ENCODE measurements at places on chromosomes 4 and X.

GRCh38 chr4:6935965-6936364 is 26.3 kb downstream of the TBC1D14 start:
- H3K4me3 ChIP-seq: no peak overlapping the region
- no peaks in the 10 kb centered on the region for H3K27me3 ChIP-seq
- no peak overlapping the region for H3K27ac ChIP-seq
- H3K4me1 ChIP-seq: peaks cover 11% of the 10 kb centered on the region
- DNase-seq: no peak
- no peaks in the 10 kb centered on the region for H3K36me3 ChIP-seq

DNA sequence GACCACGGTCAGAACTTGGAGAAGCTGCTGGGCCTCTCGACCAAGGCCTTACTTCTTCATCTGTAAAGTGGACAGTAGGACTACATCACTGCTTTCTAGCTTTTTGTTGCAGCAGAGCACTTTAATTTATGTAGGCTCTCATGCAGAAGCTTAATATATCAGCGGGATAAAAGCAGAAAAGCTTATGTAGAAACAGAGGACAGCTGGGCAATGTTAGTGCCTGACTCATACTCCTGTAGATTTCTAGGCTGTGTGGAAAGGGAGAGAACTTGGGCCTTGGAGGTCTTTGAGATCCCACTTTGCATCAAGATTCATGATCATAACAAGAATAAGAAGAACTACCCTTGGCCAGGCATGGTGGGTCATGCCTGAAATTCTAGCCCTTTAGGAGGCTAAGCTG is 91.2 kb downstream of the ARHGAP10 start:
- H3K36me3 ChIP-seq: no peaks in the 10 kb centered on the region
- no peak overlapping the region for H3K27ac ChIP-seq
- no peak overlapping the region for H3K4me3 ChIP-seq

DNA sequence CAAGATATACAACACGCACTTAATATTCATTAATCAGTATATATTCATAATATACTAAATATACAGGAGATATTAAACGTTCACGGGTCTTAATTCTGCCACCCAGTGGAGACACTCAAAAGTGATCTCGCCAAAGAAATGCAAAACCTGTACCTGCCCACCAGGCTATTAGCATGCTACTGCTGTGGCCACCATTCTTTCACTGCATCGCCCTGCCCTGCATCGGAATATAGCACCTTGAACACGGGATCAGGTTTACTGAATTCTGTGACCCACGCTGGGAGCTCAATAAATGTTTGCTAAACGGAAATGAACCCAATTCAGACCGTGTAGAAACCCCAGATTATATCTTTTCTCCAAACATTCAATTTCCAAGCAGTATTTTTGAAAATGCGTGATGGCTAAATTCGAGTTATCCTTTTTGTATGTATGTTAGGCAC is 840 bp upstream of the CLCN3 start:
- H3K27ac ChIP-seq: peak overlapping the region; percentile 30
- H3K4me1 ChIP-seq: peaks cover 2% of the 10 kb centered on the region
- no peaks in the 10 kb centered on the region for H3K36me3 ChIP-seq
- no peaks in the 10 kb centered on the region for H3K27me3 ChIP-seq

GRCh38 chrX:4570151-4570550 is 856.7 kb upstream of the PRKX start:
- H3K27ac ChIP-seq: no peak overlapping the region
- DNase-seq: peak; percentile 60
- H3K36me3 ChIP-seq: no peaks in the 10 kb centered on the region
- H3K27me3 ChIP-seq: no peaks in the 10 kb centered on the region

DNA sequence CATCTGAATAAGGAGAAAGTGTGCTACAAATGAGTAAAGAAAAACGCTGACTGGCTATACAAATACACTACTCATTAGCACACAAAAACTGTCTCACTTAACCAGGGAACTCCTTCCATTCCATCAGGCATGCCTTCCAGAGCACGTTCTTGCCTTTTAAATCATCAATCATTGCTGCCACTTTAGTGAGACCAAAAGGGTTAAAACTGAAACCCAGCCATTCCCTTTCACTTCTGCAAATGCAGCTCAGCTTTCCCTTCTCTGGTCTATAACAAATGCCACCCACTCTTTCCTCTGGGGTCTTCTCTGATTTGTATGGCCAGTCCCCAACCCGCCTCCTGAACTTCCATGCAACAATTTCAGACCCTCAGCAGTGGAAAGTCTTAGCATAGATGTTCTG is 231.5 kb downstream of the TRIML1 start:
- no peaks in the 10 kb centered on the region for H3K4me1 ChIP-seq
- no peak overlapping the region for H3K27ac ChIP-seq
- H3K4me3 ChIP-seq: no peak overlapping the region
- no peaks in the 10 kb centered on the region for H3K36me3 ChIP-seq
- DNase-seq: no peak
- no peaks in the 10 kb centered on the region for H3K27me3 ChIP-seq

DNA sequence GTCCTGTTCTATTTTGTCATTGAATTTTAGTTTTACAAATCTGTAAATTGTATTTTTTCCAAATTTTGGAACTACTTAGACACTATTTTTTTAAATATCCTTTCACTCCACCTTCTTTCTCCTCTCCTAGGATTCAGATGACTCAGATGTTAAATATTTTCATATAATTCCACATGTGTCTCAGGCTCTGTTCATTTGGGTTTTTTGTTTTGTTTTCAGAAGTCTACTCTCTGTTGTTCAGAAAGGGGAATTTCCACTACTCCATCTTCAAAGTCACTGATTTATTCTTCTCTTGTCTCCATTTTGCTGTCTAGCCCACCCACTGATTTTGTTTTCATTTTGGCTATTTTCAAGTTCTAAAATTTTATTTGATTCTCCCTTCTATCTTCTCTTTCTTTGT is 264.0 kb upstream of the SLIT2 start:
- H3K27ac ChIP-seq: no peak overlapping the region
- no peak overlapping the region for H3K4me3 ChIP-seq
- no peaks in the 10 kb centered on the region for H3K27me3 ChIP-seq

GRCh38 chr4:53130896-53131561 is 234.8 kb downstream of the SCFD2 start:
- H3K4me1 ChIP-seq: no peaks in the 10 kb centered on the region
- H3K4me3 ChIP-seq: no peak overlapping the region
- no peak overlapping the region for H3K27ac ChIP-seq
- no peak for DNase-seq
- no peaks in the 10 kb centered on the region for H3K27me3 ChIP-seq
- no peaks in the 10 kb centered on the region for H3K36me3 ChIP-seq

DNA sequence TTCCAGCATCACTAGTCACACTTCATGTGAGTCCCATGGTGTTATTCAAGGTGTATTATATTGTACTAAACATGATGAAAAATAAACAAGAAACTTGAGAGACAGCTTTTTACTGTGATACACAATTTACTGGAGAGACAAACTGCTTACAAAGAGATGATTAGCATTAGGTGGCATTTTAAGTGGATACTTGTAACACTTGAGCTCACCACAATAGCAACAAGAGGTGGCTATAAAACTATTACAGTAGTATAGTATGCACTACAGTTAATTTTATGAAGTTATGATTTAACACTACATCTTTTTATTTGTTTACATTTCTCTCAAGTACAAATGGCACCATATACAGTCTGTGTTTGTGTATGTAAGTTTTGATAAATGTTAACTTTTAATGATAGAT is 246.6 kb downstream of the PARM1 start:
- H3K4me1 ChIP-seq: no peaks in the 10 kb centered on the region
- DNase-seq: no peak
- no peaks in the 10 kb centered on the region for H3K36me3 ChIP-seq
- H3K27ac ChIP-seq: no peak overlapping the region

DNA sequence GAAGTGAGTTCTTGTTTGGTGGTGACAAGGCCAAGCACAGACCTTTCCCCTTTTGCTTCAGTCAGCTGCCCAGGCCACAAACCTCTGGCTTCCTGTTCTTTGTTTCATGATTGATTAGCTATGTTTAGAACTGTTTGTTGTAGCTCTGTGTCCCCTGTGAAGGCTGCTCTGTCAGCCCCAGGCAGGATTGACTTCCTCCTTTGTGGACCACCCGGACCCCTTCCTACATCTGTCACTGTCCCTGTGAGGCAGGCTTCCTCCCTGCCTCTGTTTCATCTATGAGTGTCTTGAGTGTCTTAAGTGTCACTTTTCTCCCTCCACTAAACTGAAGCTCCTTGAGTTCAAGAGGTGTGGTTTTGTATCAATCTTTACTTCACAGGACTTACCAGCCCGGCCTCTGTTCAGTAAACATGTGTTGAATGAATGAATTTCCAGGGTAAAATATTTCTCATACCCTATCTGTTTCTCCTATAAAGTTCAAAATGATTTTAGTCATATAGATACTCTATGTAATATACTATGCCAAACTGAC is 83.5 kb downstream of the ZNF674 start:
- no peak overlapping the region for H3K27ac ChIP-seq
- no peaks in the 10 kb centered on the region for H3K36me3 ChIP-seq
- no peak overlapping the region for H3K4me3 ChIP-seq

DNA sequence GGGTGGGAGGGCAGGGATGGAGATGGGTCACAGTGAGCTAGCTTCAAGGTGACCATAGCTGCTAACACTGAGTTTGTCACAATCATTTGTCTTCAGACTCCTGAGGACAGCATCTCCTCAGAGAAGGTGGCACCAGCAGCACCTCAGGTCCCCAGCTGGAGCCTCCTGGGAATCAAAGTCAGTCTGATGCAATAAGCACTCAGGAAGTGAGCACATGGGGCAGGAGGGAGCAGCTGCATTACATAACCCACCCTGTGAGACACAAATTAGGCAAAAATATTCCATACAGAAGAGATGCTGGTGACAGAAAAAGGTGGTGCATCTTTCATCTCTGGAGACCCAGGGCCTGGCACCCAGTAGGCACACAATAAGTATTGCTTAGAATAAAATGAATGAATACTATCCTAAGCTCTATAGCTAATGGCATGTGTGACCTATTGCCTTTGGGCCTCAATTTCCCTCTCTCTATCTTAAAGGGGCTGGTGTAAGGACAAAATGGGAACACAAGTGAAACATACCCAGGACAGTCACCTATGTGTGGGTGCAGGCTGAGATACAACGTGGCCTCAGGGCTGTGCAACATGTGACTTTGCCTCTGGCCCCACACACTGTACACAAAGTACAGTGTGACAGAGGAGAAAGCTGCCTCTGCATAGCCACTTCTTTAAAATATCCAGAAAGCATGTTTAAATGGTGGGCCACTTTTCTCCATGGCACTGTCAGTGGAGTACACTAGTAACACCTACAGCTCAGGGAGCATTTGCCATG is 37.1 kb downstream of the SLC39A8 start:
- peak; percentile 33 for DNase-seq
- H3K4me1 ChIP-seq: no peaks in the 10 kb centered on the region
- no peak overlapping the region for H3K27ac ChIP-seq
- no peaks in the 10 kb centered on the region for H3K27me3 ChIP-seq
- H3K4me3 ChIP-seq: no peak overlapping the region
- no peaks in the 10 kb centered on the region for H3K36me3 ChIP-seq

DNA sequence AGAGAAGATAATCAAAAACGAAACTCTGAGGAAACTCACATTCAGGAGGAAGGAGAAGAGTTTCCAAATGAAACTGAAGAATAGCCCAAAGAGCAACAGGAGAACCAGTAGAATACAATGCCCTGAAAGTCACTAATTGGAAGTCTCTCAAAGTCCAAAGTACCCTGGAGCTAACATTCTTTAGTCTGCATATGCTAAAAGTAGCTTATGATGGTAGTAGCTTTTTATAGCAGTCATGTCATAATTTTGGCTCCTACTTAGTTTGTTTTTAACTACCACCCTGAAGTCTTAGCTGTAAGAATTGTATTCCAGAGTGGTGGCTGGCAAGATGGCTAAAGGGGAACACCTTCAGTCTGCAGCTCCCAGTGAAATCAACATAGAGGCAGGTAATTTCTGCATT is 100.3 kb upstream of the FGF16 start:
- no peaks in the 10 kb centered on the region for H3K4me1 ChIP-seq
- peak; percentile 1 for DNase-seq
- H3K27ac ChIP-seq: no peak overlapping the region
- no peak overlapping the region for H3K4me3 ChIP-seq

DNA sequence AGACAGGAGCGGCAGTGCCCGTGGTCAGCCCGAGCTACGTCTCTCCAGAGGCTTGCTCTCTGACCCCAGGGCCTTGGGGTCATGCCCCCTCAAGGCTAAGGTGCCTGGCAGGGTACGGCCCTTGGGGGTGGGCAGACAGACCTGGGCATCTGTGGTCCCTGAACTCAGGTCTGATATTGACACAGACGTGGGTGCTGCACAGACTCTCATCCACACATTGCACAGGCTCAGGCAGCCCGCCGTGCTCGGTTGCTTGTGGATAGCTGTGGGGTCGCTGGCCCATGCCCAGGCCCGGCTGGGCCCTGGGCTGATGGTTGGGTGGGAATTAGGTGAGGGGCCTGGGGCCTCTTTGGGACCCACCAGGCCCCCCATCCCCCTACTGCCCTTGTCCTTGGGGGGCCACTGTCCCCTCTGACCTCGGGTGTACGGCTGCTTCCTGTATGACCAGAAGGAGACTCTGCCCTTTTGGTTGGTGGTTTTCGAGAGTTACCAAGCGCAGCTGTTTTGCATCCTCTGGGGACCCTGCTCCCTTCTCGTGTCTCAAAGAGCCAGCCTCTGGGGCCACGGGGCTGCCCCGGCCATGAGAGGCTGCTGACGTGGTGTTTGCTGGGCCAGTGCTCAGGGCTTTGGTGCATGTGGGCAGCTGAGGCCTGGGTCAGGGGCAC is 10.1 kb downstream of the FGFRL1 start:
- no peak for DNase-seq
- no peak overlapping the region for H3K27ac ChIP-seq
- H3K4me3 ChIP-seq: no peak overlapping the region
- H3K4me1 ChIP-seq: no peaks in the 10 kb centered on the region

DNA sequence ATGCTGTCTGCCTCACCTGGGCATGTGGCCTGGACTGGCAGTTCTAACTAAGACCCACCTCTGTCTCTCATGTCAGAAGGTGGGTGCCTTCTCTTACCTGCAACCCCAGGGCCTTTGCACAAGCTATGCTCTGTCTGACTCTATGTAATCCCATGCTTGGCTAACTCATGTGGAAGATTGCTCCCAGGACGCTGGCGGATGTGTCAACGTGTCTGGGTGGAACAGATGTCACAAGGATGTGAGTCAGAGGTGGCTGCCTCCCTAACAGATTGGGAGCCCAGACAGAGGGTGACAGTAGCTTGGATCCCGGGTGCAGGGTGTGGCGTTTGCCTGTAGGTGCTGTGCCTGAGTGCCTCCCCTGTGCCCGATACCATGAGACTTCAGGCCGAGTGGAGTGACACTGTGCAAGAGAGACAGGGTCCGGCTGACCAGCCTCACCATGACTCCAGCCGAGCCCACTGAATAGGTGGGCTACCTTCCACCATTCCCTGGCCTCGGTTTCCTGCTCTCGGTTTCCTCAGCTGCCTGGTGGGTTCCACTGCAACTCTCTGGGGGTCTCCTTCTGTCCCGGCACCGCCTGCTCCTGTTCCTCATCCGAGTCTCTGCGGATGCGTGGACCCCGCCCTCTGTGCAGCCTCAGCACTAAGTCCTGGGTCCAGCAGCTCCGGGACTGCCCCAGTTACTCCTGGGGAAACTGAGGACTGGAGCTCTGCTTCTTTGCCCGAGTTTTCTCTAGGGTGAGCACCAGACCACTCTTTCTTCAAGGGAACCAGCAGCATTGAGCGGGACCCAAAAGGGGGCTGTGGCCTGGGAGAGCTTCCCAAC is 11.0 kb downstream of the SH3BP2 start:
- H3K27ac ChIP-seq: no peak overlapping the region
- no peaks in the 10 kb centered on the region for H3K27me3 ChIP-seq
- H3K4me1 ChIP-seq: peaks cover 2% of the 10 kb centered on the region
- H3K36me3 ChIP-seq: no peaks in the 10 kb centered on the region
